ENCODE measurements at places on chromosomes 4 and X.

GRCh38 chrX:31366041-31366440, 294.2 kb upstream of the FTHL17 start:
- no peak for DNase-seq

- DNase-seq: no peak
These were observed 3.9 kb downstream of the UBE2D3 start for GRCh38 chr4:102823464-102823863.

GRCh38 chrX:45757272-45757671, 556.6 kb upstream of the DIPK2B start:
- no peak for DNase-seq

DNA sequence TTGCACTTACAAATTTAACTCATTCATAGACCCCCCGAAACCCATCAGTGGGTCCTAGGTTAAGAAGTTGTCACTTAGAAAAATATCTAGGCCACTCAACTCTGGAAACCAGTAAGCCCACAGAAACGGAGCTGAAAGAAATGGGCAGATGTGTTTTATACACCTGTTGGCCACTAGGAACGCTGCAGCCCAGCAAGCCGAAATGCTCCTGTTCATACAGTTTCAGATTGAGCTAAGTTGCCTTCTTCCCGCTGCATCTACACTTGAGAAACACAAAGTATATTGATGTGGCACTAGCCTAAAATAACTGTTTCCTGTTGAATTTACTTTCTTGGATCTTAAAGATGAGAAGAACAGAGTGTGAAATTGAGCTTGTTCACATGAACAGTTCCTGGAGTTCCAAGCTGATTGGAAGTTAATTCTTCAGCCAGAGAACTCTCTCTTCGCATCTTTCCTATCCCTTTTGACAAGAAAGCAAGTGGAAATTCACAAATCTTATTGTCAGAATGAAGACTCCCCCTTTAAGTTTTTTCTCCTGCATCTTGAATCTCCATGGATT, 174.1 kb downstream of the RBMX2 start:
- no peak for DNase-seq

DNA sequence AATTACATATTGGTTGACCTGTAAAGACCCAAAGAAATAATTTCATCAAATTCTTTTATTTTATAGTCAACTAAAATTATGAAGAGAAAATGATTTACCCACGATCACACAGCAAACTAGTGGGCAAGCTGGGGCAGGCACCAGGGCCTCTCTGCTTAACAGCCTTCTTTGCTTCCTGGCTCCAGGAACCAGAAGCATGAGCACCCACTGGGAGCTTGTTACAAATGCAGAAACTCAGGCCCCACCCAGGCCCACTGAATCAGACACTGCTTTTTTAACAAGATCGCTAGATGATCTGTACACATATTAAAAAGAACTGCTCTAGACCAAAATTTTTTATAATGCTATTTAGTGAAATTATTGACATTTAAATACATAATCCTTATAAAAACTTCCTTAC, 95.0 kb downstream of the GEMIN8 start:
- no peak for DNase-seq

DNA sequence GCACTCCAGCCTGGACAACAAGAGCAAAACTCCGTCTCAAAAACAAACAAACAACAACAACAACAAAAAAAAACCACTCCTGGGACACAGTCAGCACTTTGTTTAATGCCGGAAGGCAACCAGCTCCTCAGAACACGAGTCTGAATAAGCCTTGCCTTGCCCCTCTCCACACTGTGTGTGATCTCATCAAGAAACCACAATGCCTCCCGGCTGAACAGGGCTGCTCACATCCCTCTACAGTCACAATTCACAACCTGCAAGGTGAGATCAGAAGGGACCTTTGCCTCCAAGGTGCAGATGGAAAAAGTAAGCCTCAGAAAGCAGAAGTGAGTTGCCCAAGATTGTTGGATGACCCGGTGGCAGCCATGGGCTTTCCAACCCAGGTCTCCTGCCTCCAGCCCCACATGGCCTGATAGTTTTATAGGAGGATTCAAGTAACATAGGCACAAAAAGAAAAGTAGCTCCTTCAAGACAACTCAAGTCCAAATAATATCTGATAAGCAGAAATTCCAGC, 80.8 kb downstream of the JAKMIP1 start:
- DNase-seq: no peak

DNA sequence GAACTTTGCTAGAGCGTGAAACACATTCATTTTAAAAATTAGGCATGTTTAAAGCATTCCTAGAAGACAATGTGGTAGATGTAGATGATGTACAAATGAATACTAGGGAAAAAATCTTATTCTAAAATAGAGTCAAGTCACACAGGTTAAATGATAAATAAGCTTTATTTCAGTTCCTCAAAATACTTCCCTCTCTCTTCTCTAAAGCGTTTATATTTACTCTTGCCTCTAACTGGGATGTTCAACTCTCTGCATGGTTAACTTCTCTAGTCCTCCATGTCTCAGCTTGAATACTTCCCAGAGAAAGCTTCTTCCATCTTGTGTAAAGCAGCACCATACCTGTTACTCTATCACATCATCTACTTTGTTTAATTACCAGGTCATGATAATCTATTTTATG, 30.9 kb upstream of the GLRA3 start:
- no peak for DNase-seq

- DNase-seq: no peak
These were observed at the start of gene WAS for GRCh38 chrX:48683411-48683982. Gene WAS, plus strand, starts transcription at chrX:48683799. Its CDS starts 55 bp downstream, at chrX:48683854.

DNA sequence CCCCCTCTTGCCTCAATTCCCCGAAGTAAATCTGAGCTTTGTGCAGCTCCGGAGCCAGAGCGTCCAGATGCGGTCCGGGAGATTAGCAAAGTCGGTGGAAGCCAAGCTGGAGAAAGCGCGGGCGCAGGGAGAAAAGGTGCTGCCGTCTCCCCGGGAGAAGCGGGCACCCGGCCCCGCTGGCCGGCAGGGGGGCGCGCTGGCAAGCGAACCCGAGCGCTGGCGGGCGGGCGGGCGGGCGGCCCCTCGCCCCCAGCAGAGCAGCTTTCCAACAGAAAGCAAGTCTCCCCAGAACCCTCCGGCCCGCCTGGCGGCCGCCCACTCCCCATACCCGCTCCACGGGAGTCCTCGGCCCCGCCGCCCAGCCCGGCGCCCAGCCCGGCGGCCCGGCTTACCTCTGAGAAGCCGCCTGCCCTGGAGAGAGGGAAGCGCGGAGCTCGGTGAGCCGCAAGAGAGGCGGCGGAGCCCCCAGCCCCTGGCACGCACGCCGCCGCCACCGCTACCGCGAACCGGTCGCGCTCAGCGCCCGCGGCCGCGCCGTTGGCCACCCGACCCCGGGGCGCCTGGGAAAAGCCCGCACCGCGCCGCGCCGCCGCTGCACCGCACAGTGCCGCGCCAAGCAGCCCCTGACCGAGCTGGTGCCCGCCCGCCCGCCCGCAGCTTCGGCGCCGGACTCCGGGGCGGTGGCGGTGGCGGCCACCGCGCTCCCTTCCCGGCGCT, 529 bp upstream of the CITED1 start:
- no peak for DNase-seq
